ENCODE measurements at places on chromosomes 6 and 20.

- no peak for DNase-seq
Measured at GRCh38 chr20:37543828-37544227, 16.2 kb upstream of the BLCAP start.

DNA sequence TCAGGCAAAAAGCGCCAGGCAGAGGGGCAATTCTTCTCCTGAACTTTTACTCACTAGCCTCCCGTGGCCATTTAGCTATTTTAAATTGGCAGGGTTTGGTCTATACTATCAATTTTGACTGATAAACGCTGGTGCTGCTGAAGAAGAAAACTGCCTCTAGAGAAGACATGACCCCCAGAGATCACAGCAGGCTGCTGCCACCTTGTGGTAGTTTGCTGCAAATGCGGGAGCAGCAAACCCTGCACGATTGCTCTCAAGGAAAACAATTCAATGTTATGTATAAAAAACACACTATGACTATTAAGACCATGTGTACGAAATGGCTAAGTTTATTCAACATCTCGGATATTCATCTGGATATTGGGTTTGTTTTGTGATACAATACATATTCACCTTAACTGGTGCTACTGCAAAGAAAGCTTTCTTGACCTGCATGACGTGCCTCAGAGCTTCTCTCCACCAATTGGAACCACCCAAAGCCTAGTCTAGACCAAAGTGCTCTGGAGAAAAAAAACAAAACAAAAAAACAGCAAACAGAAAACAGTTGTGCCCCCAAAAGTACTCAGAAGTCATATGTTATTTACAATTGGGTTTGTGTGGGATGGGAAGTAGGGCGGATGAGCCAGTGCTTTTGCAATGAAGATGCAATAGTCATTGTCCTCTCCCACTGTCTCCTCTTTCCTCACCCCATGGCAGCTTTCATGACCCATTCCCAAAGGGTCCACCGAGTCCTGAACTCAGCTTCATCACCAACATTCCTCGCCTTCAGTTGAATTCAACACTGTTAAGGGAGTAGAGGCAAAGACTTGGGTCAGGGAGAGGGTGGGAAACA lies 19.6 kb upstream of the IL17F start:
- peak; percentile 61 for DNase-seq

GRCh38 chr6:107684996-107685395 lies 139.1 kb downstream of the SCML4 start:
- no peak for DNase-seq

DNA sequence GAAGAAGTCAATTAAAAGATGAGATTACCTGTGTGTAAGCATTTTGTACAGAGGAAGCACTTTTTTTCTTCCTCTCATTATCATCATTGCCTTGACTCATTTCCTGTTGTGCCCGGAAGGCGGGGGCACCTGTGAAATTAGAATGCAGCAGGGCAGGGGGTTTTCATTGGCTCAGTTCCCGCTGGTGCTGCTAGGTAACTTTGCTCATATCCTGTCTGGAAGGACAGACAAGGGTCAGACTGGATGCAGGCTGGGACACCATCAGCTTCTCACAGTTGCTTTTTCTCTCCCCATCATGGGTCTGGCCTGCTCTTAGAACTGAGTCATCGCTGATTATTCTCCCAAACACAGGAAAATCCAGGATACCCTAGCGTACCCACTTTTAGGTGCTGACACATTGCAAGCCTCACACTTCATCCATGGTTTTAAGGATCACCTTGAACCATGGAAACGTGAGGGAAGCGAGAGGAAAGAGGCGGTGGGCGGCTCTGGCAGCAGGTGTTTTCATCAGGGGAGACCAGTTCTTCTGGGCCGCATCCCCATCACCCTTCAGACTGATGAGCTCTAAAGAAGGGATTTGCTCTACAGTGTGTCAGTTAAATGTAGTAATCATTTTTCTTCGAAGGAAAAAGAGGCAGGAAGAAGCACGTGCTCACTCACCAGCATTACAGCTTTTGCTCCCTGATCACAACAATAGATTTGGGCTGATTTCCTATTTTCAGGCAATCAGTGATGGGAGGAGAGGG lies 195.7 kb upstream of the SASH1 start:
- DNase-seq, result no peak

DNA sequence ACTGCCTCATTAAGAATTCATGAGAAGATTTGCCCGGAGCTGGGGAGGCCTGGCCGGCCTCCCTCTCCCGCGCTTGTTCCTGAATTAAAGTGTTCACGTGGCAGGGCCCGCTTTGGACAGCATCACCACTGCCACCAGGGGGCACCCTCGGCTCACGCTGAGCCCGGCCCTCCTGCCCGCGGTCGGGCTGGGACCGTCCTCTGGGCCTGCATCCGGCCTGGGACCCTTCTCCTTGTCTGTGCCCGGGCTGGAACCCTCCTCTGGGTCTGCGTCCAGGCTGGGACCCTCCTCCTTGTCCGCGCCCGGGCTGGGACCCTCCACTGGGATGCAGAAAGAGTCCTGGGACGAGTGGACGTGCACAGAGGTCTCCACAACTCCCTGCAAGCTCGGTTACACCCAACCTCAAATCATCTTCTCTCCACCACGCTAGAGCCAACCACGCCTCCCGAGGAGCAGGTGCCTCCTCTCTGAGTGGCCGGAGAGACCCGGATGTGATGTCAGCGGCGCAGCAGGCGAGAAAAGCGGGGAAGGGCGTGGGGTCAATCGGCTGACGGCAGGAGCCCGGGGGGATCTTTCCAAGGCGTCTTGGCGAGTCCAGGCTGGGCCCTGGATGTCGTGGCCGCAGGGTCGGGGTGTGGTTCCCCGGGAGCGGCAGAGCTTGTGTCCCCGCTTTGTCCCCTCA lies 50.9 kb upstream of the DACT2 start:
- DNase-seq, result peak; percentile 80

GRCh38 chr6:56749632-56750151 lies 107.0 kb upstream of the DST start:
- no peak for DNase-seq

GRCh38 chr6:137218473-137218916 lies 690 bp downstream of the IFNGR1 start:
- peak; percentile 71 for DNase-seq

GRCh38 chr20:2845607-2846006 lies 5.1 kb downstream of the VPS16 start:
- no peak for DNase-seq
